ENCODE measurements at places on chromosomes 12 and 14. TPM values are rescaled to one million over a fixed set of nuclear protein-coding genes. Genes with fewer than 3 reads are reported as not detected.

FBXW8 gene
- 8.7 TPM for total RNA-seq

TSPAN8 gene
- not detected for total RNA-seq

EXOC5 gene
- 21.4 TPM for total RNA-seq

PRKAB1 gene
- 9.2 TPM for total RNA-seq

COX8C gene
- total RNA-seq = not detected

ST8SIA1 gene
- total RNA-seq = 11.3 TPM

RD3L gene
- not detected for total RNA-seq

ASCL1 gene
- total RNA-seq = not detected

ACOT4 gene
- 0.32 TPM for total RNA-seq

PAPOLA gene
- 46.9 TPM for total RNA-seq

RALGAPA1 gene
- 27.4 TPM for total RNA-seq

SPRYD3 gene
- total RNA-seq = 18.3 TPM

SERPINA1 gene
- 0.16 TPM for total RNA-seq

PLD4 gene
- 0.09 TPM for total RNA-seq

RASSF9 gene
- 0.47 TPM for total RNA-seq

TAS2R20 gene
- 1.6 TPM for total RNA-seq

LRRC10 gene
- total RNA-seq = not detected

Data from bronchial smooth muscle cell (primary cell).